COLO829 (cell line): ENCODE measurements at places on chromosomes 16 and 17.

DNA sequence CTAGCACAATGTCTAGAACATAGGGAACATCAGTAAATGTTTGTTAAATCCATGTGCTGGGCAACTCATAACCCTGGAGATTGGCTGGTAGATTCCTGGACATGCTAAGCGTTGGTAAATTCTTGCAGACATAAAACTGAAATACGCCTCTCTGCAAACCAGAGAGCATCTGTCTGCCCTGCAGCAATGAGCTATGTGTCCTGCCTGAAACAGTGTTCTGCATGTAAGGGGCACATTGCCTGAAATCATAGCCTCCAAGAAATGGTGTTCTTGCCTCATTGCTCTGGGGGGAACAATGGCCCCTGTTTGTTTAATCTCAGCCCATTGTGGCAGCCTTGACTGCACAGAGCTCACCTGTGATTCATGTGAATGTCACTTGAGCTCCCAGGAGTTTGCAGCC lies 113.5 kb upstream of the CCL2 start:
- no peak for DNase-seq

GRCh38 chr17:73230088-73230487 lies 31.6 kb downstream of the CPSF4L start:
- DNase-seq = no peak

DNA sequence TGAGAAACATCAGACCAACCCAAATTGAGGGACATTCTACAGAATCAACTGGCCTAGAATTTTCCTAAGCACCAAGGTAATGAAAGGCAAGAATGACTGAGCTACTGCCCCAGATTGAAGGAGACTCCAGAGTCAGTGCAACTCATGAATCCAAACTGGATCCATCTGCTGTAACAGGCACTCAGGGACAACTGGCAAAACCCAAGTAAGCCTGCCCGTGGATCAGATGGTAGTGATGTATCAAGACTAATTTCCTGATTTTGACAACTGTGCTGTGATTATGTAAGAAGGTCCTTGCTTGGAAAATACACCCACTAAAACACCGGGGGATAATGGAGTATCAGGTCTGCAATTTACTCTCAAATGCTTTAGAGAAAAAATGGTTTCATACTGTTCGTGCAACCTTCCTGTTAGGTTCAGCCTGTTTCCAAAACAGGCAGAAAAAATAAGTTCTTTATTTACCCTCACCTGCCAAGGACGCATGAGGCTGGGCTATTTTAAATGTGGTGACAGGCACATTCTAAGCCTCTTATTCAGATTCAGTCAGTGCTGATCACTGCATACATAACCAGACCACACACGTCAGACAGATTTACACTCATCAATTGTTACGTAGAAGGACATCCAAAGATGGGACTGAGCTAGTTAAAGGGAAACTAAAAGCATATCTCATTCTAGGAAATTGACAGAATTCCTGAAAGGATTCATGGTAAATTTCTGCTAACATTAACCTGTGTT lies 7.0 kb downstream of the MBTPS1 start:
- DNase-seq = no peak

- no peak for DNase-seq
Observed at GRCh38 chr17:66123163-66123562, 68.8 kb downstream of the CEP112 start.

- DNase-seq = peak; percentile 49
Observed at GRCh38 chr16:8660841-8661301, 13.5 kb upstream of the ABAT start.

DNA sequence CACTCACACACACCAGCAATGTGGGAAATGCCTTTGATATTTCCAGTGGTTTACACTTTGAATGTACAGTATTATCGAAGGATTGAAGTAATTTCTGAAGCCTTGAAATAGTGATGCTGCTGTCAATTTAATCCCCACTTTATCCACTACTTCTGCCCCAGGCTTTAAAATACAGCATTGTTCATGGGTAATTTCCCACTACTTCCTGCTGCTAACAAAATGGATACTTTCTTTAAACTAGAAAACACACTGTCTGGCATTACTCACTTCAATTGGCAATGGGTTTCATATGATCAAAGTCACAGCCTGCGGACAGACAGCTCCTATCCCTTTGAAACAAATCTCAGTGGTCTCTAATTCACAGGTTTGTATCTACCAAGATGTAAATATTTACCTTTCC lies 292.2 kb downstream of the CDH11 start:
- no peak for DNase-seq
